ENCODE measurements at places on chromosomes 7 and 10.

GRCh38 chr10:110335314-110336064 lies 30.8 kb upstream of the SMNDC1 start:
- no peak for DNase-seq
- H3K4me1 ChIP-seq = peaks cover 10% of the 10 kb centered on the region
- peak overlapping the region; percentile 80 for H3K27ac ChIP-seq
- no peaks in the 10 kb centered on the region for H3K36me3 ChIP-seq
- no peak overlapping the region for H3K4me3 ChIP-seq

DNA sequence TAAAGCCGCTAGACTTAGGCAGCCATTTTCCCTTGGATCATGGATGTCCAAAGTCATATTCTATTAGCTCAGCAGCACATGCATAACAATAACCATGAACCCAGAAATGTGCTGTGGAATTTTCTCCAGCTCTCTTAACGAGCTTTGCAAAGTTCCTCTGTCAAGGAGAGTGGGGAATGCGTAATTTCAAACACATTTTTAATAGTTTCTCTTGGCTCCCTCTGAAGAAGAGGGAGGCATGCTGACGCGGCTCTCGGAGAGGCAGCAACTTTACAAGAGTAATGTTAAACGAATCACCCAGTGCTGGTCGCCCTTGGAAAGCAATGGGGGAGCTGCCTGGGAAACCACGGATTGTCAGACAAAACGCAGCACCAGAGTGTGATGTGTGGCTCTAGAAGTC lies 114.8 kb downstream of the RAB18 start:
- no peaks in the 10 kb centered on the region for H3K27me3 ChIP-seq
- no peaks in the 10 kb centered on the region for H3K4me1 ChIP-seq
- no peak overlapping the region for H3K27ac ChIP-seq

DNA sequence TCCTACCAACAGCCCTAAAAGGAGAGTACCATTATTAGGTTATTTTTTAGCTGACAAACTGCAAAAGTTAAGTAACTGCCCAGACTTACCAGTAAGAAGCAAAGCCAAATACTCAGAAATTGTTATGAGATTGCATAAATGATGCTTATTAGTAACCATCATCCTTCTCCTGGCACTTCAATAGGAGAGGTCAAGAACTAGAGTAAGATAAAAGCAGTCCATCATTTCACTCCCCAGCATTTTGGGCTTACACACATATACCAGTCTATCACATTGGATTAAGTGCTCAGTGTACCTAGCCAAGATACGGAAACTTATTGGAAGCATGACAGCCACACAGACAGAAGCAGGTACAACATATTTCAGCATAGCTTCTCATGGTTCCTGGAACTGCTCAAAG lies 142.8 kb upstream of the EGR2 start:
- H3K4me3 ChIP-seq = no peak overlapping the region
- no peak overlapping the region for H3K27ac ChIP-seq
- no peak for DNase-seq
- H3K4me1 ChIP-seq = no peaks in the 10 kb centered on the region
- H3K36me3 ChIP-seq = no peaks in the 10 kb centered on the region
- H3K27me3 ChIP-seq = no peaks in the 10 kb centered on the region

- no peaks in the 10 kb centered on the region for H3K36me3 ChIP-seq
- DNase-seq = peak; percentile 46
- no peak overlapping the region for H3K4me3 ChIP-seq
- H3K27ac ChIP-seq = no peak overlapping the region
These were observed 108.3 kb downstream of the AHR start for GRCh38 chr7:17406738-17407137.

GRCh38 chr10:74165530-74165901 lies 14.5 kb downstream of the ADK start:
- no peak overlapping the region for H3K27ac ChIP-seq
- H3K4me1 ChIP-seq = no peaks in the 10 kb centered on the region
- H3K27me3 ChIP-seq = no peaks in the 10 kb centered on the region

GRCh38 chr7:108634036-108634435 lies 64.4 kb downstream of the DNAJB9 start:
- no peaks in the 10 kb centered on the region for H3K4me1 ChIP-seq
- no peak overlapping the region for H3K27ac ChIP-seq
- H3K4me3 ChIP-seq = no peak overlapping the region
- H3K36me3 ChIP-seq = no peaks in the 10 kb centered on the region
- no peak for DNase-seq
- no peaks in the 10 kb centered on the region for H3K27me3 ChIP-seq

DNA sequence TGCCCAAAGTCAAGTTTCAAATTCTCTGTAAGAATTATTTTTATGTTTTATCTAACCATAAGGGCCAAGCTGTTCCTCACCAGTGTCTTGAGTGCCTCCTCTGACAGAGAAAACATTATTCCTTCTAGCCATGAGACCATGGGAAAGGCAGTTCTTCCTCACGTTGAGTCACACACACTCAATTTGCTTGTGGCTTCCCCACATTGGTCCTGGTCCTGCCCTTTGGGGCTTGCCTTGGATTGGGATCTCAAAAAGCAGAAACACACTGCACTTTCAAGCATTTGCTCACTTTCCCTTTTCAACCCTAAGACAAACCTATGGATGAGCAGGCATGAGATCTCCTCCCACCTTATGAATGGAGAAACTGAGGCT lies 248.3 kb upstream of the IGFBP3 start:
- no peaks in the 10 kb centered on the region for H3K27me3 ChIP-seq
- no peaks in the 10 kb centered on the region for H3K36me3 ChIP-seq
- H3K4me1 ChIP-seq = no peaks in the 10 kb centered on the region
- no peak overlapping the region for H3K4me3 ChIP-seq

All from adrenal gland (tissue), 19 donors.